NCI-H1417 (cell line): ENCODE measurements at places on chromosomes 12 and 14.

DNA sequence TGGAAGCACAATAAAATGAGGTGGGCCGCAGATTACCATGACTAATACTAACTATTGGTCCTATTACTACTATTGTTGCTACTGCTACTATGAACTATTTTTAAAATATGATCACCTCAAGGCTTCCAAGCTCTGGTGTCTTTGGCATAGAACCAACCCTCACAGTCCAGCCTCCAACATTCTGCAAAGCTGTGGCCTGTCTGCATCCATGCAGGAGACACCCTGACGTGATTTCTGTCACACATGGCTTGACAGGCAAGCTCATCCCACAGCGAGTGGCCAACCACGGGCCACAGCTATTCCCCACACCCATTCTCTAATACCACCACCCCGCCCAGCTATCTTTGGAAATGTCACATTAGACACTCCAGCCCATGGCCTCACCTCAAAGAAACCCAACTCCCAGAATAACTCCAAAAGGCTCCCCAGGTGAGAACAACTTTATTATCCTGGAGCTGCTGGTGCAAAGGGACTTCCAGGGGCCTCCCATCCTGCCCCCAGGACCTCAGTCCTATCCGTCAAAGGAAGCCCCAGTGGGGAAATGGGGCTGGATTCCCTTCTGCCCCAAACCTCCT, 14.4 kb downstream of the ISCU start:
- DNase-seq, result no peak

DNA sequence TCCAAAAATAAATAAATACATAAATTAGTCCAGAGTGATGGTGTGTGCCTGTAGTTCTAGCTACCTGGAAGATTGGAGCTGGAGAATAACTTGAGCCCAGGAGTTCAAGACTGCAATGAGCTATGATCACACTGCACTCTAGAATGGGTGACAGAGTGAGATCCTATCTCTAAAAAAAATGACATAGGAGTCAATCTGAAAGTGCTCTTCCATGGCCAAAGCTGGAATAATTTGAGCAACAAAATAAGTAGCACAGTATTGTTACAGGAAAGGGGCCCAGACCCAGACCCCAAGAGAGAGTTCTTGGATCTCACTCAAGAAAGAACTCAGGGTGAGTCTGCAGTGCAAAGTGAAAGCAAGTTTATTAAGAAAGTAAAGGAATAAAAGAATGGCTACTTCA, 24.9 kb upstream of the SLC7A8 start:
- DNase-seq, result no peak

GRCh38 chr14:102516531-102517391, 7.2 kb upstream of the ANKRD9 start:
- peak; percentile 77 for DNase-seq

- DNase-seq, result peak; percentile 30
Observed at GRCh38 chr14:34179727-34180126, 228.9 kb upstream of the EGLN3 start.

DNA sequence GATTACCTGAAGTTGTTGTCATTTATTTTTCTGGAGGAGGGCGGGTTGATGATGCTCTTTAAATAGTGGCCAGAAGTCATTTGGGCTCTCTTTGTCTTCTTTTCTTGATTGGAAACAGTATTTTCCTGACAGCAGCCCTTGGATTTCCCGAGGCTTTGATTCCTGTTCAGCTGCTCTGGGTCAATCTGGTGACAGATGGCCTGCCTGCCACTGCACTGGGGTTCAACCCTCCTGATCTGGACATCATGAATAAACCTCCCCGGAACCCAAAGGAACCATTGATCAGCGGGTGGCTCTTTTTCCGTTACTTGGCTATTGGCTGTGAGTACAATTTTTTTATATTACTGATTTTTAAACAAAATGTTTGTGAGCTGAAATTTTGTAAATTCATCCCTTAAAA, 60.4 kb downstream of the ANAPC7 start:
- DNase-seq, result no peak

DNA sequence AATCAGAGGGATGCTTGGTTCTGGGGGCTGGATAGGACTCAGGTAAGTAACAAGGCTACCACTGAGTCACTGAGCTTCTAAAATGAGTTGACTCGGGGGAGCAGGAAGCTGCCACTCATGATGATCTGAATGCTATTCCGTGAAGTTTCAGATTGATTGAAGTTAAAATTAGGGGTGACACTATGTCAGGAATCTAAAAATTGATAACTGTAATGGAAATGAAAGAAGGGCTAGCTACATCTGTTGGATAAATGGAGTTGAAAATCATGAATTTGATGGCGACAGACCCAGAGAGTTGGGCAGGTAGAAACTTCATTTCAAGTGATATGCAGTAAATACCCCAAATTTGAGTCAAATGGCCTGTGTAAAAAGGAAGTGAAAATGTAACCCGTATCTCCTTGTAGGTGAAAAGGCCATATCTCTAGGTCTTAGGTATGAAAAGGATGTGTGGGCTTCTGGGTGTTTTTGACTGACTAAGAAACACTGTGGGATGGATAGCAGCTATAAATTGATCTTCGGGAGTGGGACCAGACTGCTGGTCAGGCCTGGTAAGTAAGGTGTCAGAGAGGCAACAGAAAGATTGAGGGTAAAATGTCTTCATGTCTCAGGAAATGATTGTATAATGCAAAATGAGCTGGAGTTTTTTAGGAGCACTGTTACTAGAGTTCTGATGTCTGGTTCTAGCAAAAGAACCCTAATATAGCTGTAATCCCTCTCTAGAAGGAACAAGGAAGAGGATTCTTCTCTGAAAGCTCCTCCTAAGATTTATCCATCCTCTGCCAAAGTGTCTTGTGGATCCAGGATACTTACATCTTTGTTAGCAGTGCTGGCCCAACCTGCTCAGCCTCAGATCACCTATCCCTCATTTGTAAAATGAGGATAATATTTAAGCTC, 57.3 kb downstream of the DAD1 start:
- no peak for DNase-seq

DNA sequence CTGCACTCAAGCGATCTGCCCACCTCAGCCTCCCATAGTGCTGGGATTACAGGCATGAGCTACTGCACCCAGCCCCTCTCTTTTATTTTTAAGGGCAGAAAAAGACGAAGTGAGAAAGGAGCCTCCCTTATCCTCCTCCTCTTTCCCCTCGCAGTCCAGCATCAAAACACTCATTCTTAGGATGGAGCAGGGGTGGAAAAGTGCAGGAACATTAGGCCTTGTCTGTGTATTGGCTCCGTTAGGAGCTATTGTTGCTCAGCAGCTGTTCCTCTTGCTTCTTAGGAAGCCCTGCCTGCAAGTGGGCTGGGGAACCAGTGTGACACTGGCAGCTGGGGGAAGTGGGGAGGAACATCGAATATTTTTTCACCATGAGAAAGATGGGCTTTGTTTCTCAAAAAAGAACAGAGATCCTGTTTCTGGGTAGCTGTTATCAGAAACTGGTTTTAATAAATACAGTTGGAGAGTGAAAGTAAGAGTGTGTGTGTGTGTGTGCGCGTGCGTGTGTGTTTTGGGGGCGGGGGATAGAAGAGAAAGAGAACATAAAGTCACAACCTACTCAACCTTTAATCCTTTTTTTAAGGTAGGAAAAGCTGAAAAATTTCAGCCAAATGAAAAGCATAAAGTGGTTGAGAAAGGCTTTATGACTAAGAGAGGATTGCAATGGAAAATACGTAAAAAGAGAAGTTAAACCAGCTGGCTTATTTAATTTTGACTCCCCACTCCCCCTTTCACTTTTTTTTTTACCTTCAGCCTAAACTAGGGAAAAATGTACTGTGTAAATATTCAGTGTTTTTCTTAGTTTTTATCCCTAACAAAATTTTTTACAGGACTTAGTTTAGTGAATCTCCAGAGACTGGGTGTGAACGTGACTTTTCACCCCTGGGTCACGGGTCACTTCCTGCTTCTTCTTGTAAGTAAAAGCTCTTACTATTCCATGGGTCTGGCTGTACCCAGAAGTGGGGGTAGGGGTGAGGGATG, 197.2 kb upstream of the PLEKHG7 start:
- no peak for DNase-seq

DNA sequence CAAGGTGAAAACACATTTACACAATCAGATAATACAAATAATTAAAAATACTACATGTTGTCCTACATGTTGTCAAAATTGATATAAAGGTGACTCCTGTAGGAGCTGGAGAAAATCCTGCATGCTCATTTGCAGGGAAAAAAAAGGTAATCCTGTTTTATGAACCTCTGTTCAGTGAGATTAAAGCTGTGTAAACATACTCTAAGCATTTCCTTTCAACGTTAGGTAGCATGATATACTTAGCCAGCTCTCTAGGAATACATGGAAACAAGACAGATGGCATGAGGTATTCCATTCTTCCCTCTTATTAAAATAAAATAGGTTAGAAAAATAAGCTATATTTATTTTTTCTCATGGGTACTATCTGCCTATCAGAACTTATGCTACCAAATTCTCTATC, 635.7 kb upstream of the FLRT2 start:
- DNase-seq, result peak; percentile 9

DNA sequence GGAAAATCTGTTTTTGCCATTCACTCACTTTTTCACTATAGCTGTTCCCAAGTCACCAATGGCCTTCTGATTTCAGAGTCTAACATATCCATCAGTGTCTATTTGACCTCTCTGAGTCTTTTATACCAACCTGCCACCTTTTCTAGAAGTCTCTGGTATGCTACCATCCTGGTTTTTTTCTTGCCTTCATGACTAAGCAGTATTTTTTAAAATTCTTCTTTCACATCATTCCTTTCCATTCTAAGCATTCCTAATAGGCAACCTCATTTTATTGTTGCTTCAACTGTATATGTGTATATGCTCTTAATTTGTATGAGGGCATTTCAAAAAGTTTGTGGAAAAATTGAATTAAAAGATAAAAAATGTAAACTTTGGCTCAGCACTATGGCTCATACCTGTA, 5.0 kb downstream of the IRAK4 start:
- no peak for DNase-seq

DNA sequence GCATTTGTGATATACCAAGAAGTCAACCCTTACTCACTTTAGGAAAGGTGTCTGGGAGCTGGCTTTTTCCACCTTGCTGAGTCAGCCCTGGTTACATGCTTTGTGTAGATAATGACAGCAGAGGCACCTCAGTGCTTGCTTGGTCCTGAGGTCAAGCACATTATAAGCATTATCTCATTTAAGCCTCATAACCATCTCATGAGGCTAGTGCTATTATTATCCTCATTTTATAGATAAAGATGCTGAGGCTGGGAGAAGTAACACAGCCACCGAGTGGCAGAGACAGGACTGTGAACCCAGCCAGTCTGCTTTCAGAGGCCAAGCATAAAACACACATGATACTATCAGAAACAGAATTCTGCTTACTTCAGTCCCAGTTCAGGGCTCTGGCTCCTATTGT, 29.4 kb downstream of the MAX start:
- no peak for DNase-seq

- peak; percentile 90 for DNase-seq
Observed at GRCh38 chr12:106128585-106129328, 10.0 kb downstream of the NUAK1 start.

DNA sequence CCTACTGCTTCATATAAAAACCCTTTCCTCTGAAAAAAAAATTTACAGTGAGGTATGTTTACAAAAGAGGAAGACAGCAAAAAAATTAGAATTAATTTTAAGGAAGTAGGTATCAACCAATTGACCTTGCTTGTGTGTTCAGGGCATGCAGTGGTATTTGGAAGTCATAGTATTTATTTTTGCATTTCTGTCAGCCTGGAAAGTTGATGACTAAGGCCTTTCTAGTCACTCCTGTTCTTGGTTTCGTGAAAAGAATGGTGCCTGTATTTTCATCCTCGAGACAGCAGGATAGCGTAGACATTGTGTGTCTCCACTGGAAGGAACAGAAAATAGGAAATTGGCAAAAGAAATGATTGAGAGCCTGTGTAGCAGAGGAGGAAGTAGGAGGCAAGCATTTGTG, 24.5 kb downstream of the SLC16A7 start:
- no peak for DNase-seq

GRCh38 chr12:80504389-80505163, 60.5 kb downstream of the PTPRQ start:
- DNase-seq, result no peak

- DNase-seq, result no peak
Observed at GRCh38 chr12:13680916-13681315, 300.5 kb downstream of the GRIN2B start.

DNA sequence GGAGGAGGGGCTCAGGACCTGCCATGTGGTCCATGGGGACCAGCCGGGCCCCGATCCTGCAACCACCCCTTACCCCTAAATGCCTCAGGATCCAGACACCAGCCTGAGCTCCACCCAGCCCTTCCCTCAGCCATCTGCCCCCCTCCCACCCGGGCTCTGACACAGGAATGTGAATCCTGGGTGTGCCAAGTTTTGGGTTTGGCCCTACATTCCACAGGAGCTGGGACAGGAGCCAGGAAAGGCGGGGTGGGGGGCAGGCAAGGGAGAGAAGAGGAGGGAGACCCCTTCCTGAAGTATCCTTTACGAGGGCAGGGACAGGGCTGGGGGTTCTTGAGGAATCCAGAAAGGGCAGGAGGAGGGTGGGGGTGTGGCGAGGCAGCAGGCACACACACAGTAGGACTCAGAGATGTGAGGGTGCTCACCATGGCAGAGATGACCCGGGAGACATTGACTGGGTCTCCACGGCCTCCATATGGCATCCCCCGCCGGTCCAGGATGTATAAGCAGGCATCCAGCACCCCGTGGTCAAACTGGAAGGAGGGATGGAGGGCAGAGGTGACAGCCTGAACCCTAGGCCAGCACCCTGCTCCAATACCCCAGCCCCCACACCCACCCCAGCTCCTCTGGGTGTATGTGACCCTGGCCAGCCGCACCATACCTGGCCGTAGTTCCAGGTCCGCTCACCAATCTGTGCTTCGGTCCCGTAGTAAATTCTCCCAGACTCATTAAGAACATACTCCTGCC, 3.5 kb downstream of the TGM1 start:
- no peak for DNase-seq

DNA sequence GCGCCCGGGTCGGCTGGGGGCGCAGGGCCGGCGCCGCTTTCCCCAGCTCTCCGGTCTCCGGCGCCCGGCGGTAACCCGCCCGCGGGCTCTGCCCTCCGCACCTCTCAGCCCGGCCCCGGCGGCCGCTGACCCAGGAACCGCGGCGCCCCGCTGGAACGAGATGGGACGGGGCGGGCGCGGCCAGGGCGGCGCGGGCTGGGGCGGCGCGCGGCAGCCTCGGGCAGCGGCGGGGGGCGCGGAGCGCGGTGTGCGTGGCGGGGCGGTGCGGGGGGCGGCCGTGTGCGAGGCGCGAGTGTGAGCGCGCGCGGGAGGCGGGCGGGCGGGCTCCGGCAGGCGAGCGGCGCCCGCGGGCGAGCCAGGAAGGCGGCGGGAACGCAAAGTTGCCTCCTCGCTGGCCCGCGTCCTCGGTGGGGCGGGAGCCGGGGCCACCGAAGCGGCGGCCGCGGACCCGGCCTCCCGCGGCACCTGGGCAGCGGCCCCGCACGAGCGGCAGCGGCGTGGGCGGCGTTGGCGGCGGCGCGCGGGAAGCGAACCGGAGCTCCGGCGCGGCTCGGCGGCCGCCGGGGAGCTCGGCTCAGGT, 671 bp upstream of the DIO3 start:
- no peak for DNase-seq

GRCh38 chr12:52215587-52216031, 17.4 kb upstream of the KRT7 start:
- DNase-seq, result peak; percentile 54
